ENCODE measurements at places on chromosomes 5 and 9.
A peak's percentile ranks its signal among the peaks of the same experiment; 100 is the strongest.

- DNase-seq = no peak
Measured at GRCh38 chr5:140162275-140162674, 12.7 kb upstream of the CYSTM1 start.

DNA sequence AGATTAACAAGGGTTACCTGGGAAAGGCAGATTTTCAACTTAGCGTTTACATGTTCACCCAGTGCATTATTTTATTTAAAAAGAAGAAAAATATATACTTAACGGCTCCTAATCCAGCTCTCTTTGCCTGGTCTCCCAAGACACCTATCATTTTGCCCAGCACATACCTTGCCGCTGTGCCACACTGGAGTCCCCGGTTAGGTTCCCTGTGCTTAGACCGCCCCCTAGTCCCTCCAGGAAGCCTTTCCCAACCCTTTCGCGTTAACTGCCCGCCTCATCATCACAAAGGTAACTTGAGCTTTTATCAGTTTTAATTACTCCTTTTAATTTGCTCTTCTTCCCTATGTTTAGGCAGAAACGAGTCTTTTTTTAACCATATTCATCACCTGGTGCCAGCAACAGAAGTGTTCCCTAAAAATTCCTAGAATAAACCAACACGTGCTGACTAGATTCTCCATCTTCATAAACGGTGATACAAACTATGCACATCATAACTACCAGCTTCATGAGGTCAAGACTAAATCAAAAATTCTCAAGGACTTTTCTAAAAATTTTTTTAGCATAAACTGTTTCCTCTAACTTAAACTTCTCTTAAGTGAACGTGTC lies 19.7 kb downstream of the DNAJA1 start:
- no peak for DNase-seq

DNA sequence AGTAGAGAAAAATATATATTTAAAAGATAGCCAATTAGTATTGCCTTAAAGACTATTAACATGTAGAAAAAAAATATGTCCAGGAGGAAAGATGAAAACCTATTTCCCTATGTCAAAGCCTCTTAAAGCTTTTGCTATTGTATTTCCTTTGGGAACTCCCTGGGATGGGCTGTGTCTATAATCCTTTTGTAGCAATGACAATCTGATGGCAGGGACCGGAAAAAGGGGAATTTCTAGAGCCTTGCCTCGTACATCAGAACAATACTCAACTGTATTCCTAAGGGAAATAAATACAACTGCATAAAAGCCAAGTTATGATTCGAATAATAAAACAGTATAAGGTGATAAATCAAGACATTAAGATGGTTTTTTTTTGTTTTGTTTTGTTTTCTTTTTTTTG lies 257.3 kb downstream of the MLLT3 start:
- no peak for DNase-seq

DNA sequence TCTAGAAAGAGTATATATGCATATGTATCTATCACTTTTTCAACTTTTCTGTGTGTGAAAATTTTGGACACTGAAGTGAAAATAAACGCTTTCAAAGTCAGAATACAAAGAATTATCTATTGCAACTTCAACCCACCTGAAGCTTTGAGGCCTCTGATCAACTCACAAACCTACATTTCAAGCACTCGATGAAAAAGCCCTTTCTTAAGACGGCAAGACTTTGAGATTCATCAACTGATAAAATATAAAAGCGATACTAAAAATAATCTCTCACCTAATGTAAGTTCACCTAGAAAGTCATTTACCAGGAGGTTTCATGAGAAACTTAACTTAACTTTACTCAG lies 1.2 kb downstream of the GOLPH3 start:
- no peak for DNase-seq

DNA sequence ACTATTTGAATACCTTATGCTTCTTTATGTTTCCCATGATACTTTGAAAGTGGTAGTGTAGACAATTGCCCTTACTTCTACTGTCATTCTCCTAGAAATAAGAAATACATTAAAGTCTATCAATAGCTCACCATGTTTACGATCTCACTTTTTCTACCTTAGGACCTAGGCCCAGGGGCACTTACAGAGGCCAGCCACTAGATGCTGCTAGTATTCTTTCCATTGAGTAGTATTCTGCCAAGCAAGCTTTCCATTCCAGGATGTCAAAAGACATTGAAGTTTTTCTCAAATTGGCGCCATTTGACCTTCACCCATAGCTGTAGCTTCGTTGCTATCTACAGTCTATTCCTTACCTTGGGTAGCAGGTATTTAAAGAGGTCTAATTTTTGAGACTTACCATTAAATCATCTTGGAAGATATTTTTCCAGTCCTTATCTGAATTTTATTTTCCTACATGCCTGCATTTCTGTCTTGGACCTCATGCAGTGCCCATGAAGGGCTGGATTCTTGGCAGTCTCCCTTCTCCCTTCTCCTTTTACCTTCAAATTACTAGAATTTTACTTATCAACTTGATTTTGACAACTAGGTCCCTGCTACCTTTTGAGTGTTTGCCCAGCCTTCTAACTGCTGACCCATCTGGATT lies 246.0 kb upstream of the NUDT12 start:
- DNase-seq = no peak

- DNase-seq = no peak
Measured at GRCh38 chr5:175443514-175444059, 395 bp downstream of the DRD1 start.

GRCh38 chr5:178786859-178787499 lies 56.5 kb upstream of the ZNF354A start:
- DNase-seq = no peak

- DNase-seq = peak; percentile 60
Measured at GRCh38 chr9:79572608-79573411, 1.0 kb downstream of the TLE4 start.

GRCh38 chr9:133694686-133695085 lies 43.5 kb downstream of the SARDH start:
- DNase-seq = no peak

DNA sequence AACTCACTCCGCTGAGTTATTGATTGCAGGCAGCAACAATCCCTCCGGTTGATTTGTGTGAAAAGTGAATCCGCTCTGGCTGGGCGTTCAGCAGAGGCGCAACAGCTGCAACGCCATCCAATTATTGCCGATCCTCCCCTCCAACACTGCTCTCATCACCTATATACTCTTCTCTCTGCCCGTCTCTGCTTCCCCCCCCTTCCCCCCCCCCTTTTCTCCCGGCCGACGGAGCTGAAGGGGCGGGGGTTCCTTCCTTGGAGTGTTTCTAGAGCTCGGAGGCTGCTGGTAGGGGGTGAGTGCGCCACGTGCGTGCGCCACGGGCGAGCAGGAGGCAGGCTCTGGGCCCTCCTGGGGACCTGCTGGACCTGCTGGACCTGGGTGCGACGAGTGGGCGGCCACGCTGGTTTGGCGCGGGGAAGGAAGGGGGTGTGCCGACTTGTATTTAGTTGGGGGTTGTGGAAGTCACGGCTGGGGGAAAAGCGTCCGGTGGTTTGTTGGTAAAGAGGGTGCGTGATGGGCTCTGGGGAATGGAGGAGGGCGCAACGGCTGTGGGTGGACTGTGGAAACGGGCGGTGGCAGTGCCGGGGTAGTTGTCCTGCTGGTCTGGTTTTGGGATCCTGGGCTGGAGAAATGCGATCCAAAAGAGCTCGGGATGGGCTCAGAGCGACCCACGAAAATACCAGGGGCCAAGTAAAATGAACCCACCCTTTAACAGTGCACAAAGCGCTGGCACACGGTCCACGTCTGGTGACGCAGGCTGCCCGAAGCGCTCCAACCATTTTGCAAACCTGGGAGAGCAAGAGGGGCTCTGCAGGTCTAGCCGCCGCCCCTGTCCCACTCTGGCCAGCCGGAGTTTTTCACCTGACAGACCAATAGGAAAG lies 6.4 kb upstream of the MEF2C start:
- DNase-seq = no peak

DNA sequence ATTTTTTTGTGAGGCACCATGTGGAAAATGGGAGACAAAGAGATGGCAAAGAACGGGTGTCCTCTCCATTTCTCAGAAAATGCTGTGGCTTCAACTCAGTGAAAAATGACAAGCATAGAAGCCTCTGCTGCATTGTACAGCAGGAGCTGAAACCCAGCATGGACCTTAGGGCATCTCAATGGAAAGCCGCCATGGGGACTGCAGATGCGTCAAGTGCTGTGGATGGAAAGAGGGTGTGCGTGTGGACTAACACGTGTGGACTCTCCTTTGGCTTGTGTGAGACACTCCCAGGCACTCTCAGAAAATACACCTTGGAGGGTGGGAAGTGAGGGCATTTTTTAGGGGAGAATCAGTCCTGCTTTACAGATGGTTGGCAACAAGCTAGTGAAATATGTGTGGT lies 2.2 kb upstream of the GLRX start:
- no peak for DNase-seq

DNA sequence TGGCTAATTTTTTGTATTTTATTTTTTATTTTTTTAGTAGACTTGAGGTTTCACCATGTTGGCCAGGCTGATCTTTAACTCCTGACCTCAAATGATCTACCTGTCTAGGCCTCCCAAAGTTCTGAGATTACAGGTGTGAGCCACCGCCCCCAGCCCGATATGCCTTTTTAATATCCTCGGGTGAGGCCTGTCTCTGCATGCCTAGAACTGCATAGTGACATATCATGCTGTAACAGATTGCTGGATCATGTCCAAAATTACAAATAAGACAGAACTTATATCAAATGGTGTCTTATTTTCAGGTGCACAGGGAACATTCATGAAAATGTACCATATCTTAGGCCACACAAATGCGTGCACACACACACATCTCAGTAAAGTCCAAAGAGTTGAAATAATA lies 39.1 kb upstream of the PJA2 start:
- DNase-seq = no peak

DNA sequence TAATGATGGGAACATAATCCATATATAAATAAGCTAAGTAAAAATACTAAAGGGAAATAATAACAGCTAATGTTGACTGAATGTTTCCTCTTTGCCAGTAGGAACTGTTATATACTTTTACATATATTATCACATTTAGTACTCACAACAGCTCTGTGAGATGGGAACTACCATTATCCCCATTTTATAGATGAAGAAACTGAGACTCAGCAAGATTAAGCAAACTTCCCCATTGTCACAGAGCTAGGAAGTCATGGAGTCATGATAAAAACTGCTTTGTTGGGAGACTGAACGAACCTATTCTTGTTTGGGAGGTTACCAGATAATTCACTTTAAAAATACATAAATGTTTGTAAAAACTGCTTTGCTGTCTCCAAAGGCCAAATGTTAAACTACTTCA lies 23.4 kb downstream of the WNT8A start:
- DNase-seq = no peak

- DNase-seq = no peak
Measured at GRCh38 chr5:95026718-95027117, 258.2 kb downstream of the MCTP1 start.

DNA sequence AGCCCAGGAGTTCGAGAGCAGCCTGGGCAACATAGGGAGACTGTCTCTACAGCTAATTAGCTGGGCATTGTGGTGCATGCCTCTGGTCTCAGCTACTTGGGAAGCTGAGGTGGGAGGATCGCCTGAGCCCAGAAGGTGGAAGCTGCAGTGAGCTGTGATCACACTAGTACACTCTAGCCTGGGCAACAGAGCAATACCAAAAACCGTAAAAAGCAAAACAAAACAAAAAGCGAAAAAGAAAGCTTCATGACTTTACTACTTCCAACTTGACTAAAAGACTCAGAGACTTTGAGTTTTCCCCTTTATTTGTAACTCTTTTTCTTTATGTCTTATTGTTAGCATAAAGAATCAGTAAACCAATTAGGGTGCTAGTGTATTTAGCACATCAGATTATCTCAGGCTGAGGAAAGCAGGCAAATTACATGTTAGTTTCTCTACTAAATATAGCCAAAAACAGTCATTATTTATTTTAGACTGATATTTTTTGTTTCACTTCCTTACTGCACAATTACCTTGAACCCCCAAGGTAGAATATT lies 5.4 kb downstream of the RAD17 start:
- DNase-seq = no peak

DNA sequence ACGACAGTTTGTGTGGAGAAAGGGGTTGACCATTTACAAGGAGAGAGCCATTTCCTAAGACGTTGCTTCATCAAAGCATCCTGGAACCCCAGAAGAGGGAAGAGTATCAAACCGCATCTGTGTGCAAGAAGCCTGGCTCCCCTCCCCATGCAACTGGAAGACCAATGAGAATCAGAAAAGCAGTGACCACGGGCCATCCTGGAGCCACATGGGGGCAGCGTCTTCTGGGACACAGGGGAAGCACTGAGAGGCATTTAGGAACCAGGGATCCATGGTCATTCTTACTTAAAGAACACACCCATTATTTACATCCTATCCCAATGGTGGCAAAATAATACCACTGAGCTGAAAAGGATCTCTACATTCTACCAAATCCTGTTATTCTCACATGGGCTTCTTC lies 29.3 kb downstream of the SEMA5A start:
- DNase-seq = no peak

GRCh38 chr5:132473019-132473531 lies 17.5 kb downstream of the IRF1 start:
- DNase-seq = no peak

DNA sequence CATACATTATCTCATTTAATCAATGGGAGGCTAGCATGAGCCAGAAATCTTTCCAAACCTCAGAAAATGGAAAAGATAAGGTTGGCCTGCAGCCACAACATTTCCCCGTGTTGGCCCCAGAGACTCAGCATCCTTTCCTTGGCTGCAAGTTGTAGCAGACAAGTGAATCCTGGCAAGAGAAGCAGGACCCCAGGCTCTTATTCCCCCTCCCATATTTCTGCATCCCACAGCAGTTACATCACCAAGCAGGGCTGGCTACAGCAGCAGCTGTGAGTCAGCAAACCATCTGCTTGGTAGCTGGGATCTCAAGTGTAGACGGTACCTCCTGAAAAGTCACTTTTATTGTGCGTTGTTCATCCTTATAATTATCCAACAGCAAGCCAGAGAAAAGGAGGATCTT lies 212.4 kb downstream of the GNA14 start:
- no peak for DNase-seq

DNA sequence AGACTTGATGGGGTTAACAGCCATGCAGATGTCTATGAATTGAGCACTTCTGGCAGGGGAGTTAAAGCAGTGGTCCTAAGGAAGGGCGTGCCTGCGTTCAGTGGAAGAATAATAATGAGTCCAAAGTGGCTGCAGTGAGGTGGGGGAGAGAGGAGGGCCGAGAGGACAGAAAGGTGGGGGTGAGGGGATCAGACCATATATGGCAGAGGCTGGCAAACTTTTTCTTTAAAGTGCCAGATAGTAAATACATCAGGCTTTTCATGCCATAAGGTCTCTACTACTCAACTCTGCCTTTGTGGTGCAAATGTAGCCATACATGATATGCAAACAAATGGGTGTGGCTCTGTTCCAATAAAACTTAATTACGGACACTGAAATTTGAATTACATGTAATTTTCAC lies 77.1 kb downstream of the STRBP start:
- no peak for DNase-seq

DNA sequence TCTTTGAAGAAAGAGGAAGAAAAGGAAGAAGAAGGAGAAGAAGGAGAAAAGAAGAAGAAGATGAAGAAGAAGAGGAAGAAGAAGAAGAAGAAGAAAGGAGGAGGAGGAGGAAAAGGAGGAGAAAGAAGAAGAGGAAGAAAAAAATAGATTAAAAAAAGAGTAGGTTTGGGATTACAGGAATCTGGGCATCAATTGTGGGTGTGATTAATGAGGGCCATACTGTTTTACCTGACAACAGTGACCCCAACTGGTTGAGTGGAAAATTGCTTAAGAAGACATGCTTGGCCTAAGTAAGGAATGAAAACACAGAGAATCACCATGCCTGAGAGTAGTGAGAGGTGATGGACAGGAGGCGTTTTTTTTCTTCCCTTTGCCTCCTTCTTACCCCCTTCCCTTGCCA lies 114.6 kb downstream of the FAM170A start:
- DNase-seq = no peak

Measured in activated naive CD4-positive, alpha-beta T cell (primary cell).